ENCODE measurements at places on chromosomes 2 and 18. TPM values are rescaled to one million over a fixed set of nuclear protein-coding genes. Genes with fewer than 3 reads are reported as not detected.

DNA sequence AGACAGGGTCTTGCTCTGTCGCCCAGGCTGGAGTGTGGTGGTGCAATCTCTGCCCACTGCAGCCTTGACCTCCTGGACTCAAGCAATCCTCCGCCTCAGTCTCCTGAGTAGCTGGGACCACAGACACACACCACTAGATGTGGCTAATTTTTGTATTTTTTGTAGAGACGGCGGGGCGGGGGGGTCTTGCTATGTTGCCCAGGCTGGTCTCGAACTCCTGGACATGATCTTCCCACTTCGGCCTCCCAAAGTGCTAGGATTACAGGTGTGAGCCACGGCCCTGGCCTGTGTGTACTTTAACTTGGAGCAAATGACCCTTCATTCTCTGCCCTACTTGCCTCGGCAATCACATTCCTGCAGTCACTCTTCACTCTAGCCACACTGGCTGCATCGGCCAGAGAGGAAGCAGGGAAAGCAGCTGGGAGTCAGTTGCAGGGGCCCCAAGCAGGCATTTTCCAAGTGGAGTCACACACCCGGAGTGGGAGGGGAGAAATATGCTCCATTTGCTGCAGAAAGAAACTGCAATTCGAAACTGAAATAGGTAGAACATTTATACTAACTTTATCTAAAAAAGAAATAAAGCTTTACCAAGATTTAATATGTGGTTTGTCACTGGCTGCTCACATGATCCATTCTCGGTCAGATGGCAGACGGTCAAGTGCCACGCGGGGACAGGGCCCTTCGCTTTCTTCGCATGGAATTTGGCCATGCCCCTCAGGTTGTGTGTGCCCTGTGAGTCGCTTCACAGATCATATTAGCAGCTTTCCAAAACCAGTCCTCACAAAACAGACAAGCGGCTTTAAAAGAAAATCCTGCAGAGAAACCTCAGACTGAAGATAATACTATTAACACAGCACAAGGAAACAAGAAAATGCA lies 37.1 kb downstream of the FAM161A start:
- peak; percentile 19 for DNase-seq

DNA sequence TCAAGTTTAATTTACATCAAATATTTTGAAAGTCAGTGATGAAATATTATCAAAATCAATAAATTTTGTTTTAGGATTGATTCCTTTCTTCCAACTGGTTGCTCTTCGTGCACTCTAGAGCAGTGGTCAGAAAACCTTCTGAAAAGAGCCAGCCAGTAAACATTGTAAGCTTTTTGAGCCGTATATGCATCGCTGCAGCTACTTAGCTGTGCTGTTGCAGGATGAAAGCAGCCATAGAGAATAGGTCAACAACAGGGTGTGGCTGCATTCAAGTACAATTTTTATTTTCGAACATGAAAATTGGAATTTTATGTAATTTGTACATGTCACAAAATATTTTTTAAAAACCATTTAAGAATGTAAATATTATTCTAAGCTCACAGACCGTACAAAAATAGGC lies 94.9 kb downstream of the MGAT5 start:
- no peak for DNase-seq

GRCh38 chr2:230796280-230796862 lies 68.4 kb upstream of the ITM2C start:
- peak; percentile 69 for DNase-seq

DNA sequence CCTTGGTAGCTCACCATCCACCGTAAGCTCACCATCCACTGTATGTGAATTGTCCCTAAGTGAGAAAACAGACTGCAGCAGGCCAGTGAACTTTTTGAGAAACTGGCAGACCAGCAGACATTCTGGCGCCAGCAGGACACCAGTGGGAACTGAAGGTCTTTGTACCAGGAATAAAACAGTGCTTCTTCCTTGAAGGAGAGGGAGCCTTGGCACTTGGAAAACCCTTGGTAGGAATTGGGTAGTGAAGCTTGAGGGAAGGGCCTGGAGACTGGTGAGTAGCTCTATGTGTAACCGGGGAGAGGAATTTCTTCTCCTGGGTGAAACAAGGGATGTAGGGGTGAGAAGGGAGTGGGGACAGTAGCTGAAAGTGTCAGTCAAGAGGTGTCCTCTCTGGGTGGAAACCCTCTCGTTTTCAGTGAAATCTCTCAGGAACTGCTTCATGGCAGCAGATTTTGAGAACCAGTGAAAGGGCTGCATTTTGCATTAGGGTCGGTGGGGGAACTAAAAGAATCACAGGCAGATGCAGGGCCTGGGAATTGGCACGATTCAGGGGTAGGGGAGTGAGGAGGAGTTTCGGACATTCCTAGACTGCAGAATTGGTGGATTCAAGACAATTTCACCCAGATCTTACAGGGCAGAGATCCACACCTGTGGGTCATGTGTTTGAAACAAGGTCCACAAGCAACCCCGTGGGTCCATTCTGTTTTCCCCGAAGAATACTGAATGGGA lies 131.5 kb upstream of the DLX2 start:
- DNase-seq, result no peak

GRCh38 chr2:85314884-85315242 lies 12.9 kb downstream of the TGOLN2 start:
- no peak for DNase-seq

DNA sequence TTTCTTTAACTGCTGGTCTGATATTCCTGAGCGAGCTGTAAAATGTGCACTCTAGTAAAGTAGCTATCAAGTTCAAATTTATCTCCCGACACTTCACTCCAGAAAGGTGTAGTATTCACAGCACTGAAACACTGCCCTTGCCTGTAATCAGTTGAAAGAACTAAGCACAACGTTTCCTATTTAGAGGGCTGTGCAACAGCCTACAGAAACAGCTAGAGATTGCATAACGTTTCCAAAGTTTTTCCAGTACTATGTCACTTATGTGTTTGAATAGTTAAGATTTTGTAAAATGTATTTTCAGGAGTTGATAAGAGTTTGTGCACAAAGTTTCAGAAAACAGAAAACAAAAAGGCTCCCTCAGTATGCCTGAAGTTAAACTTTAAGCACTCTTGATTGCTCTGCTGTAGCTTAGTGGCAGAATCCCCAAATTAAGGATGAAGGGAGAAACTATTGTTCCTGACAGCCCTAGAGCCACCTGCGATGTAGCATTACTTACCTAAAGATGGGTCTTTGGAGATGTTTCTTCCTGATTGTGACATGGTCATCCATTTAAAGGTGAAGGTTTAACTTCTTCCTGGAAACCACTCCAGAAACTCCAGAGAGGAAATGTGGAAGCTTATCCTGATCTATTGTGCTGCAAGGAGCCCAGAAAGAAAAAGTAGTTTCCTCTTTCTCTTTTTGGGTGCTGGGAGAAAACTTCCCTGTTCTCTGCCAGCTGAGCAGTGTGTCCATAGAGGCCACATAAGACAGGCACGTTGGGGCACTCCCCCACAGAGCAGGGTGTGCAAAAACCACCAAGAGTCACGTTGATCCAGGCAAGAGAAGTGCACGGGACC lies 536 bp downstream of the PDE1A start:
- DNase-seq, result peak; percentile 57

DNA sequence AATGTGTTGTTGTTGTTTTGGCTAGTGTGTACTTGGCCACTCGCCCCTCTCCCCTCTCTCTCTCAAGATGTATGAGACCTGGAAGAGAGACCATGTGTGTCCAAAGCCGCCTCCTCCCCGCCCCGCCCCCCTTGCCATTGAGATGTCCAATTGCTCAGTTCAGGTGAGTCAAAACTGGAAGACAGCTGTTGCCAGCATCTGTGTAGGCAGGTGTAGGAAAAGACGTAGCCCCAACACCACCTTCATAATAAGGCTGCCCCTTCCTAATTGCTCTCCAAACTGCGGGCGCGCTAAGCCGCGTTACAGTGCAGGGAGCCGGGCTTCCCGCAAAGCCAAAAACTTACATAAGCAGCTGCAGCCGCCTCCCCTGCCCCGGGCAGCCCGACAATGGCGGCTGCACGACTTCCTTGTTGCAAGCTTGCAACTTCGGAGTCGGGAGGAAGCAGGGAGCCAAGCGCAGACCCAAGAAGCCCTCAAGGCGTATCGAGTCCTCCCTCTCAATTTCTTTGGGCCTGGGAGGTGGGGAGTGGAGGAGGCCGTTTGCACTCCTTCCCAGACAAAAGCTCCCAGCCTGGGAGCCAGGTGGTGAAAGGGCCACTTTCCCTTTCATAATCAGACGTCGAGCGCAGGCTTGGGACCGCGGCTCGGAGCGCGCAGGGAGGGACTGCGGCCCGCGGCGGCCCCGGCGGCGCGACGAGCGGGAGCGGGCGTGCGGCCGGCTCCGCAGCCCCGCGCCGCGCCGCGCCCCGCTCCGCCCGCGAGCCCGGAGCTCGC lies 882 bp downstream of the ZBTB14 start:
- DNase-seq, result peak; percentile 51

GRCh38 chr2:65662654-65663432 lies 230.4 kb upstream of the SPRED2 start:
- DNase-seq, result peak; percentile 93

DNA sequence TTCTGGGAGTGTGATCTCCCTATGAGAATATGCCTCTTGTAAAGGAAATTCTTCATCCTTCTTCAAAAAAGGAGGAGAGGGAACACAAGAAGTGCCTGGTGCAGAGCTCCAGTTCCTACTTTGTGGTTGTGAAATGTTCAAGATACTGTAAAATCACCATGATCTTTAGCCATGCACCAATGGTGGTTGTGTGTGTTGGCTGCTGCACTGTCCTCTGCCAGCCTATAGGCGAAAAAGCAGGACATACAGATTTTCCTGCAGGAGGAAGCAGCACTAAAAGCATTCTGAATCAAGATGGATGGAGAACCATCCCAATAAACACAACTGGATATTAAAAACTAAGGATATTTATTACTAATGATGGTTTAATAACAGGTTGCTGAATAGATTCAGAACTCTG lies 6.2 kb upstream of the KLHL14 start:
- DNase-seq, result no peak

The DSC2 gene
- not detected for total RNA-seq

The CTLA4 gene
- total RNA-seq, result not detected

The SGPP2 gene
- total RNA-seq, result not detected

The OR6B2 gene
- not detected for total RNA-seq

Data from IMR-90 (cell line).